ENCODE measurements at places on chromosomes 12 and 14.

DNA sequence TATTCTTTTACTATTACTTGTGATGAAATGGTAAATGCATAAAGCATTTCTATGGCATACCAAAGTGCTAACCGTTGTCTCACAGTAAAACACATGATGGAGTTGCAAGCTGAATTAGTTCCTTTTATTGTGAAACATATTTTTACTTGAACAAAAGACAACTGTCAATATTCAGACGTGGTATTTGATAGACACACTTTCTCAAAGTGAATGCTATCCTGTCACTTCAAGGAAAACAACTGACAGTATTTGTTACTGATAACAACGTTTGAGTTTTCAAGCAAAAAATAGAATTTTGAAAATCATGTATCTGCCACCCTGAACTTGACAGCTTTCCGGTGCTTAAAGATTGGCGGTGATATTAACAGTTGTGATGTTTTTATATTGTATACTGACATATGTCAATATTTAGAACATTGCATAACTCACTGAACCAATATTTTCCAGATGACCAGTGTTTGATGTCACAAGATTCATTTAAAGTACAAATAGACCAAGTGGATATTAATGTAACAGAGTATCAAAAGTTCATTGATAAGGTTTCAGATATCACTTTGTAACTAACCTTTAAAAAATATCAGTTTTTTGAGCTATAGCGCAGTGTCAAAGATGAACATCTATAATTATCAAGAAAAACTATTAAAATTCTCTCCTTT lies 153.4 kb upstream of the AEBP2 start:
- no peak for DNase-seq

DNA sequence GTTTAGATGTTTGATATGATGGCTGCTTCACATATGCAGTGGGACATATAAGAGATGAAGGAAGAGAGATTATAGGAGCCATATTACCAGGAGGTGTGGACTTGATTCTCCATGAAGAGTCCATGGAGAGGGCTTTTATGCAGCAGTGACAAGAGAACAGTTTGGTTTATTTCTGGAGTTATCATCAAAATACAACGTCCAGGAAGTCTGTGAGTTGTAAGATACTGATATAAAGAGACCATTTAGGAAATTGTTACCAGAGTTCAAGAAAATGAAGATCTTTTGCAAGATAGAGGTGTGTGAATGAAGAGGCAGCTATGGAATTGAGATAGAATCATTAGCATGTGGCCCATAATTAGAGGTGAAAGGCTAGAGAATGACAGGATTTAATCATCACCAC lies 431.7 kb downstream of the NPAS3 start:
- no peak for DNase-seq

- no peak for DNase-seq
Observed at GRCh38 chr12:130859161-130859560, 12.7 kb upstream of the RAN start.

DNA sequence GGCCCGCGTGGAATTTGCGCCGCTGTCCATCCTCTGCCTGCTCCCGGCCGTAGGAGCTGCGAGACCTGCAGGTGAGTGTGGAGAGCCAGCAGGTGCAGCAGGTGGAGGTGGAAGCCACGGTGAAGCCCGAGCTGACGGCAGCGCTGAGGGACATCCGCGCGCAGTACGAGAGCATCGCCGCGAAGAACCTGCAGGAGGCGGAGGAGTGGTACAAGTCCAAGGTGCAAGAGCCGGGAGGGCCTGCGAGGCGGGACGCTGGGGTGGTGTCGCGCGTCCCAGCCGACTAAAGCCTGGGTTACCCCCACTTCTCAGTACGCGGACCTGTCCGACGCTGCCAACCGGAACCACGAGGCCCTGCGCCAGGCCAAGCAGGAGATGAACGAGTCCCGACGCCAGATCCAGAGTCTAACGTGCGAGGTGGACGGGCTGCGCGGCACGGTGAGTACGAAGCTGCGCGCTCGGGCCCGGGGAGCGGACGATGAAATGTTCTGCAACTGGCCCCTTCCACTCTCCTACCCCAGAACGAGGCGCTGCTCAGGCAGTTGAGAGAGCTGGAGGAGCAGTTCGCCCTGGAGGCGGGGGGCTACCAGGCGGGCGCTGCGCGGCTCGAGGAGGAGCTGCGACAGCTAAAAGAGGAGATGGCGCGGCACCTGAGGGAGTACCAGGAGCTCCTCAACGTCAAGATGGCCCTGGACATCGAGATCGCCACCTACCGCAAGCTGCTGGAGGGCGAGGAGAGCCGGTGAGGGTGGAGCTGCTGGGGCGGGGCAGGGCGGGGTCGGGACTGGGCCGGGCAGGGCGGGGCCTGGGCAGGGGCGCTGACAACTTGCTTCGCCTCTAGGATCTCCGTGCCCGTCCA lies 2.1 kb downstream of the PRPH start:
- no peak for DNase-seq

GRCh38 chr14:64891839-64892375 lies 12.2 kb upstream of the SPTB start:
- no peak for DNase-seq

GRCh38 chr12:131698286-131698685 lies 12.6 kb upstream of the SFSWAP start:
- no peak for DNase-seq

GRCh38 chr12:29534935-29535334 lies 37.4 kb upstream of the OVCH1 start:
- no peak for DNase-seq

DNA sequence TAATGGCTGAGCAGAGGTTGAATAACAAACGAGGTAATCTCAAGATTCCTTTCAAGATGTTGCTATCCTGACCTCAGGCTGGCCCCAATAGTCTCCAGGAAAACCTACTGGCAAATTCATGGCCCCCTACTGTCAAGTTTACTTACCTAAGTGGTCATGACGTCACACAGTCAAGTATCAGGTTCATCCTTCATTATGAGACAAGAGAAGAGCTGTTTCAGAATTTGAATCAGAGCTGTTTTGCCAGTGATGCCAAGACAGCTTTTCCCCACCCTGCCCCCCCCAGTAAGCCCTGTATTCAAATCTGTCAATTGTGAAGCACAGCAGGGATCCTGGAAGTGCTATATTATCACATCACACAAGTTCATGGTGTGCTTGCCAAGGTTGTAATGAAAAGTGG lies 509.6 kb downstream of the NOVA1 start:
- no peak for DNase-seq

GRCh38 chr12:52337054-52337453 lies 15.9 kb upstream of the KRT83 start:
- DNase-seq: no peak

- DNase-seq: no peak
Observed at GRCh38 chr12:12660201-12660600, 35.8 kb downstream of the GPR19 start.

DNA sequence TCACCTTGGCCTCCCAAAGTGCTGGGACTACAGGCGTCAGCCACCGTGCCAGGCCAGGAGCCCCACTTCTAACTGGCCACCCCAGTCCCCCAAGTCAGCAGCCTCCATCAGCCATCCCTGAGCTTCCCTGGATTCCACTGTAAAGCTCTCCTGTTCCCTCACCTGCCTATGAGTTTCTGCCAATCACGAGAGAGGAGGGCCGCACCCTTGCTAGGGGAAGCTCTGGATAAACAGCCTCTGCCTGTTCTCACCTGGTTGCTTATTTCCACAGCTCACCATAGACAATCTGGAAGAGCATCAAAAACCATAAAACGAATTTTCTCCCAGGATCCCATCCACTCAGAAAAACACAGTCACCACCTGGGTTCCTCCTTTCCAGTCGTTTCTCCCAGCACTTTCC lies 5.0 kb downstream of the CDCA4 start:
- DNase-seq: peak; percentile 11

- DNase-seq: no peak
Observed at GRCh38 chr12:123951467-123951866, 21.2 kb downstream of the CCDC92 start.

DNA sequence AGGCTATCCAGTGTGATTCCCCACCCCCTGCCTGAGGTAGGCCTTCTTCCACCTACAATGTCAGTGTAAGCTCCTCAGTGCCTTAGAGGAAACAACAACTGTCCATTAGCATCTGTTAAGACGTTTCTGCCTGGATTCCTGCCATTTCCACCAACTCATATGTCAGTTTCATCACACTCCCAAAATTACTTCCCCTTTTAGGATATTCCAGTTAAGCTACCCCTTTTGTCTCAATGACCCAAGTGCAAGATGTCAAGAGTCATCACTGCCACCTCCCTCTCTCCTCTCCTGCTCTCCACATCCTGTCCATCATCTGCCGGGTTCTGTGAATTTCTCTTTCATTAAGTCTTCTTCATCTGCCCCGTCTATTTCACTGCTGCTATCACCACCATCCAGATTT lies 189.4 kb downstream of the DPF3 start:
- no peak for DNase-seq

DNA sequence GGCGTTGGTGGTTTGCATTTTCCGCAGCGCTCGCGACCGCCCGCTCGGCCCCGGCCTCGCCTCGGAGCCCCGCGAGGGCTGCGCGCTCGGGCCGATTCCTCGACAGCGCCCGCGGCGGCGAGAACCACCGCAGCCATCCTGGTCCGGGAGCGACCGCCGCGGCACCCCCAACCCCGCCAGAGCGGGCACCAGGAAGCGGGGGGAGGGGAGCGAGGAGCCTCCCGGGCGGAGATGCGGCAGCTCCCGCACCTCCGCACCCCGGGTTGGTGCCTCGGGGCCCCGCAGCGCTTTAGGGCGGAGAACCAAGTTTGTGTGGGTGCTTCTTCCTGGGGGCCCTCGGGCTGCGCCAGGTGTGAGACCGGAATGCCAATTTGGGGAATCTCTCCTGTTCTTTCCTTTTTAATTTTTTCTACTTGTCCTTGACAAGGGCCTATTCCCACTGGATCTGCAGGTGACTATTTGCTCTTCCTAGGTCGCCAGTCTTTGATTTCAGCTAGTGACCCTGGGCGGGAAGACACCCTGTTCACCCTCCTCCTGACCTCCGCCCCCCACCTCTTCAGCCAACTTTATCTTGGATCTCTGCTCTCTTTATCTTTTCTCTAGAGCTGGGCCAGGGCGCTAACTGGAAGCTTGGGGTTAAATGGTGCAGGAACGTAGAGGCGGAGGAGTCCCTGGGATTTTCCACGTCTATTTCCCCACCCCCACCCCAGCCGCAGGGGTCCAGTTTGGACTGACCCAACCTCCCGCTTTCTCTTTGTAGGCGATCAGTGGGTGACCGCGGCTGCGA lies at the start of gene SOCS2:
SOCS2 (plus strand) TSS at position 751 of the 787 bp plus-strand sequence. CDS start 223 bp downstream, outside the sequence.
- peak; percentile 61 for DNase-seq

- DNase-seq: no peak
Observed at GRCh38 chr12:62448436-62448835, 18.2 kb upstream of the MON2 start.
